ENCODE measurements at places on chromosomes 12 and 14.

GRCh38 chr14:94136575-94137331, 7.3 kb upstream of the IFI27L2 start:
- DNase-seq: no peak

DNA sequence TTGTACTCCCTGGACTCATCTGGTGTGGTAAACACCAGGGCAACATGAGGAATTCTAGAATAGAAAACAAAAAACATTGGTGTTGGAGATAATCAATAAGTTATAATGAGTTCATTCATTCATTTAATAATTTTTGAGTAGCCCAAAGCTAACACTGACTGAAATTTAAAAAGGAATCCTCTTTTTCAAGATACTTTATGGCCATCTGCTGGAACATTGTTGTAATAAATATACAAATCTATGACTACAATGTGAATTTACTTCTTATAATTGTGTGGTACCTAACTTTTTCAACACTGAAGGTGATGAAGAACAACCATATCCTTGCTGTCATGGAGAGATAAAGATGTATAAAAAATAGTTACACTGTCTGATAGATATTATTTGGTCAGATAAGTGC, 687.3 kb upstream of the MIS18BP1 start:
- no peak for DNase-seq

DNA sequence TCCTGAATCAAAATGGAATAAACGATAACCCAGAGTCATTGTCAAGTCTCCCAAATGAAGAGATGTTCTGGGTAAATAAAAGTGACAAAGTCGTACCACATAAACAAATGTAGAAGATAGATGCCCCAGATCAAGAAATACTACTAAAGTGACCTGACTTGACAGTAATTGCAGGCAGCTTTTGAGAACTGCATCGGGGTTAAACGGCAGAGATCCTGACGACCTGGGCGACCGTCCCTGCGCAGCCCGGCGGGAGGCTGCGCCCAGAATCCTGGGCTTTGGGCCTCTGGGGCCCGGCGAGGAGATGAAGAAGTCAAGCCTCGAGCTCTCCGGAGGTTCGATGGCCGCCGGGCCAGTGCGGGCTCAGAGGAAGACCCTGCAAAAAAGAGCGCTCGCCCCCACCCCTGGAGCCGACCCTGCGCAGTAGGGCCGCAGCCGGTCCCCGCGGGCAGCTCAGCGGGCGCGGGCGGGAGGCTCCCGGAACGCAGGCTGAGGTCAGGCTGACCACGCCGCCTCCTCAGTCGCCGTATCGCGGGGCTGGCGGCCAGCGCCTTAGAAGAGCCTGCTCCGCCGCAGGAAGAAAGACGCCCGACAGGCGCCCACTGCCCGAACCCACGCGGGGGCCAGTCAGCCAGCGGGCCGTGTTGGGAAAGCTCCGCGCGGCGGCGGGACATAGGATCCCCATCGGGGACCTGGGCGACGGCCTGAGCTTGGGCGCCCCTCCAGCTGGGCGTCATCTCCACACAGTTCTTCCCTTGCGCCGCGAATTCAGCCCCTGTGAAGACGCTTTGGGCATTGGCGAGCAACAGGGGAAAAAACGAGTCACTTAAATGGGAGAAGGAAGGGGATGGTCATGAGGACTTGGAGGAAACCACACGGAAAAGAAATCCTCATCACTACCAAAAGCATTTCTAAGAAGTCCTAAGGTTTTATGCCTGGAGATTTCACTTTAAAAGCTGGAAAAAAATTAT, 16.0 kb downstream of the NKX2-1 start:
- DNase-seq: no peak

DNA sequence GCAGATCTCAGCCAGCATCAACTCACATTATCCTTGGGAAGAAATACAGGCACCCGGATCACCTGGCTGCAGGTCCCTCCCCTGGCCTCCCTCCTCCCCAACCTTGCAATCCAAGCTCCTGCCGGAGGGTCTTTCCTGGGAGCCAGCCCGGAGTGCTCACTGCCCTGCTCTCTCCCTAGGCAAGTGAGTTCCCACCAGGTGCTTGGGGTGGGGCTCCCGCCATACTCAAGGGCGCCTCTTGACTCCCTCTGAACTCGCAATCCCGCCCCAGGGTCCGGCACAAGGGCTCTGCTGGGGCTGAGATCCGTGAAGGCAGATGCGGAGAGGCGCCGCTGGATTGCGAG, 1.2 kb upstream of the CEP170B start:
- DNase-seq: no peak

GRCh38 chr12:39587225-39587624, 32.4 kb downstream of the ABCD2 start:
- DNase-seq: no peak

GRCh38 chr12:131048611-131048990, 94.9 kb downstream of the ADGRD1 start:
- DNase-seq: no peak

GRCh38 chr12:53097564-53098353, at the start of gene IGFBP6:
Gene IGFBP6 (plus strand): TSS chr12:53097667. CDS start chr12:53097718, 51 bp downstream.
- no peak for DNase-seq

- no peak for DNase-seq
Observed at GRCh38 chr14:23139874-23140273, 20.8 kb upstream of the CEBPE start.

DNA sequence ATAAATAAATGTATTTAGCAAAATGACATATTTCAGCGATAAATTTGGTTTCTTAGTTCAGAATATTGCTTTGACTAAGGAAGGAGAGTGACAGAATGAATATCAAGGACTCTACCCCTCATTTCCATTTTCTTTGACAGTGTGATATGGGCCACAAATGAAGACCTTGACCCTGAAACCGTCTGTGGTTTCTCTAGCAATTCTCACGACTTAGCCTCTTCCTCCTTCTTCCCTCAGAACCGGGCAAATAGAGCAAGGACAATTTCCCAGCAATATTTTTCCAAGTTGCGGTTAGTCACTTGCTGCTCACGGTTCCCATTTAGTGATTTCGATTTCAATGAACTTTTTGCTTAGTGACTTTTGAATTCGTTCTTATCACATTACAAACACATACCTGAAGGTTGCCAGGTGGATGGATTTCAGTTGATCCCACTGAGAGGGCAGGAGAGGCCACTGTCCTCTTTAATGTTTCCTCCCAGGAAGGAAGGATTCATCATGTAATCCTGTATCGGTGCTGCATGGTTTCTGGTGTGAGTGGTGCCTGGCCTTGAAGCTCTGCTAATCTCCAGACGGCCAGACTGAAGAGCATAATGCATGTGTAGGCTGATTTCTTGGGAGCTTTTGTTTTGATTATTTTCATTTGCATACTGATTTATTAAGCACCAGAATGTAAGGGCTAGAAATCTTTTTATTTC, 77.6 kb downstream of the CHST11 start:
- DNase-seq: no peak

- DNase-seq: no peak
Observed at GRCh38 chr12:105823810-105824209, 314.9 kb downstream of the NUAK1 start.

- DNase-seq: no peak
Observed at GRCh38 chr12:70332236-70332635, 33.9 kb upstream of the KCNMB4 start.

GRCh38 chr14:80049055-80049454, 162.2 kb downstream of the DIO2 start:
- DNase-seq: no peak

- no peak for DNase-seq
Observed at GRCh38 chr12:127685931-127686330, 581.0 kb upstream of the TMEM132C start.
